ENCODE measurements at places on chromosomes 1 and 21.
A peak's percentile ranks its signal among the peaks of the same experiment; 100 is the strongest.

- peak; percentile 35 for DNase-seq
Observed at GRCh38 chr1:30191154-30191702, 532.2 kb downstream of the MATN1 start.

DNA sequence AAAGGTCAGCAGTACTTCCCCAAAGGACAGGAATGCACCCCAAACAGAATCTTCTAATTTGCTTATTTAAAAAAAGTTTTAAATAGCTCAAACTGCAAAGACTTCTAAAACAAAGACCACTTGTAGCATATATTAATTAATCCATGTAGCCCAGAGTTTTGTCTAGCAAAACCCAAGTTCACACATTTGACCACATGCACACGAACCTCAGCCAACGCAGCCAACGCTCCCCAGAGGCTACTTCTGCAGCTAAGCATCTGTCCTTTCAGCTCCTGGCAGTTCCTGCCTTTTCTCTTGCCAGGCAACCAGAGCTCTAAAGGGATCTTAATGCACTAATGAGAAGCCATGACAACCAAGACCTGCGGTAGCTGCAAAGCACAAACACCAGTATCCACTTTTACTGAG is 89.6 kb downstream of the RERE start:
- no peak for DNase-seq

GRCh38 chr1:14820295-14821085 is 222.0 kb downstream of the KAZN start:
- DNase-seq, result no peak

- DNase-seq, result no peak
Observed at GRCh38 chr1:39852214-39852791, 31.0 kb downstream of the TRIT1 start.

DNA sequence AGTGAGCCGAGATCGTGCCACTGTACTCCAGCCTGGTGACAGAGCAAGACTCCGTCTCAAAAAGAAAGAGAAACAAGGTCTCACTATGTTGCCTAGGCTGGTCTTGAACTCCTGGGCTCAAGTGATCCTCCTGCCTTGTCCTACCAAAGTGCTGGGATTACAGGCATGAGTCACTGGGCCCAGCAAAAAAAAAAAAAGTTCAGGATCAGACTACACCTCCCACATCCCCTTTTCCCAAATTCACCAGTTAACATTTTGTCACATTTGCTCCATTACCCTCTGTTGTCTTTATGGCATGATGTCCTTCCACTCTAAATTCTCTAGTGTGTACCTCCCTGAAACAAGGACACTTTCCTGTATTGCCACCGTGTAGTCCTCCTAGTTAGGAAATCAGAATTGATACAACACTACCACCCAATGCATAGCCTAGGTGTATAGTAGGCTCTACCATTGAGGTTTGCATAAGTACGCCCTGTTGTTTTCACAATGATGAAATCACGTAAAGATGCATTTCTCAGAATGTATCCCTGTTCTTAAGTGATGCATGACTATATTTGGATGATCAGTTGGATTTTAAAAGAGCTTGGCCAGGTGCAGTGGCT is 10.7 kb downstream of the SPEN start:
- DNase-seq, result no peak

- DNase-seq, result no peak
Observed at GRCh38 chr1:89873770-89874169, 52.9 kb downstream of the LRRC8D start.

DNA sequence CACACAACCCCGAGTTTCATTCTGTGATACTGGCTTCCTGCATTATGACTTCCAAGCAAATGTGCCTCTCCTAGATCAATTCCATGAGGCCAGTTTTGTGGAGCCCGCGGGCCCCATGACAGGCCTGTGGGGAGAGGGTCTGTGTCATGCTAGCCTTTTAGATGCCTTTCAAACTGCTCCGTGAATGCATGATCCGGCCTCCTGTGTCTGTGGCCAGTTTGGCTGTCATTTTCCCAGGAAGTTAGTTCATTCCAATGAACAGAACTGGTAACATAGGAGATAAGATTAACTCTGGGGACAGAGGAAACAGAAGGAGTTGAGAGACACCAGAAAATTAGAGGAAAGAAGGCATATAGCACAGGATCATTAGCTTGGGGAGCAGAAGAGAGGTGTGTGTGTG is 3.2 kb downstream of the FNDC7 start:
- DNase-seq, result no peak

DNA sequence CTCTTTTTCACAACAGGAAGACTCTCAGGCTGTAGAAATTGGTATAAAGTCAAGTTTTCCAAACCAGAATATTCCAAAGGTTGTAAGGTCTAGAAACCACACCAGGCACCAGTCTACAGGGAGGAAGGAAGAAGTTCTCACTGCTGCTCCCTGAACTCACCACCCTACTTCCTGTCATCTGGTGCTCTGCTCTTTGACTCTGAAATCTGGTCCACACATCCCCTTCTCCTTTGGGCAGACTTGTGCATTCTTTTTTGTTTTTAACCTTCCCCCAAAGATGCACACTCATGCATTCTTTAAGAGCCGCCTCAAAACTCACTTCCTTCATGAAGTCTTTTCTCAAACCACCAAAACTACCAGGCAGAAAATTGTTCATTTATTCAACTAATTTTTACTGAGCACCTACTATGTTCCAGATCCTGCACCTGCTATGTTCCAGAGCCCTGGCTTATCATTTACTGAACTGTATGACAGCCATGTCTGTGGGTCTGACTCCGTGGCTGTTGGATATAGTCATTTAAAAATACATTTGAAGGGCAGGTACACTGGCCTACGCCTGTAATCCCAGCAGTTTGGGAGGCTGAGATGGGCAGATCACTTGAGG is 30.1 kb upstream of the EPS15 start:
- DNase-seq, result peak; percentile 36

DNA sequence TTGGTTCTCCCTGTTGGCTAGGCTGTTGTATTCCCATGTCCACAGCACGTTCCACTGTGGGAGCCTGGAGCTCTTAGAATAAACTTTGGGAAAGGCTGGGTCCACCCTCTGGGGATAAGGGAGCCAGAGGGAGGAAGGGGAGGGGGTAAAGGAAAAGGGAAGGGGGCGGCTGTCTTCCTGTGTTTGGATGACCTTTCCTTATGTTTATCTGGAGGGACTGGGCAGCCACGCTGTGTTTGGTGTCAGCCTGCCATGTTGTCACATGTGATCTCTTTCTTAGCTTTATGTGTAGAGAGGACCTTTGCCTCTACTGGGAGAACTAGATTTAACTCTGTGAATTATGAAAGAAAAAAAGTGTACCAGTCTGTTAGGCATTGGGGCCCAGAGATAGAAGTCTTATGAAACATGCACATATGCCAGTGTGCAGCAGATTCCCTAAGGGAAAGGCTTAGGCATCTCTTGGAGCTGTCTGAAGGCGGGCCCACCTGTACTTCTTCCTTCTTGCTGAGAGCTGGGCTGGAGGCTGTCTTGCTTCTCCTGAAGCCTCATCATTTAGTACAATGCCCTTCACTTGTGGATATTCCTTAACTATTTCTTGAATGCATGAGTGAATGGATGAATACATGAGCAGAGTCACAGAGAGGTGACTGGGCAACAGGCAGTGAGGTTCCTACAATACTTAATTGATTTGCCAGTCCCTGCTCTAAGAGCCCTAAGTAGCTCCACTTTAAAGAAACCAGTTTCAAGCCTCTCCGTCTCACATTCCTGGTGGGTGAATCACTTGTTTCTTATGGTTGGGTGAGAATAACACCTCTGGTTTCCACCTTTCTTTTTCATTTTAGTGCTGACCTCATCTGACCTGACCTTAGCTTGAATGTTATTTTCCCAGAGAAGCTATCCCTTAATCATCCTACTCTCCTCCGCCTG is 62.5 kb upstream of the ARHGAP29 start:
- no peak for DNase-seq

DNA sequence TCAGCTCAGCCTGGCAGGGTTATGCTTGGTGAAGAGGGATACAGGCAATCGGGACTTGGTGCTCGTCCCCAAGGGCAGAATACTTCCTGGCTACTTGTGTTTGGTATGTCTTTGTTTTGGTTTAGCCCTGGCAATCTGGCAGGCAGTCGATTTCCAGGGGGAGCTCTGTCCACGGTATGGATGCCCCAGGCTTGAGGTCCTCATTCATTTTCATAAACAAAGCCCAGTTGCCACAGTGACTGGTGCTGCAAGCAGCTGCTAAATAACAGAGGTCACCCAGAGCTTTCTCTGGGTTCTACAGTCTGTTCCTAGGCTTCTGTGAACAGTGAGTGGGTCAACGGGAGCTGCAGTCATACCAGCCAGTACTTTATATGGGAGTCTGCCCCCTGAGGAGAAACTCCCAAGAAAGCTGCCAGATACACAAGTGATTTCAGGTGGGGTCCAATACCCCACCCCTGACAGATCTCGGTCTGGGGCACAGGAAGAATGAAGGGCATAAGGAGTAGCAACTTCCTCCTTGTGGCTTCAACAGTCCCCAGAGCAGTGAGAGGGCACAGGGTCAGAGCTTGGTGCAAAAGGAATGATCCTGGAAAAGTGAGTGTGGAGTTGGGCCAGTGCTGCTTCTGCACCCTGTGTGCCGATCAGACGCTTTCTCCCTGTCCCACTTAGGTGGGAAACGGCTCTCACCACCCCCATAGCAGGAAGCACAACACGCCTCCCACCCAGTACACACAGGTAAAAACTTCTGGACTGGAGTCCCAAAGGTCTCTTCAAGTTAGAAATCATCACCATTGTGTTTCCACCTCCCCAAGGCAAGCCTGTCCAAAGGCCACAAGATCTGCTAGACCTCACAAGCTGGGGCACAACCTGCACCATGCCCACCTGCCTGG is 55.5 kb downstream of the TGFBR3 start:
- no peak for DNase-seq

DNA sequence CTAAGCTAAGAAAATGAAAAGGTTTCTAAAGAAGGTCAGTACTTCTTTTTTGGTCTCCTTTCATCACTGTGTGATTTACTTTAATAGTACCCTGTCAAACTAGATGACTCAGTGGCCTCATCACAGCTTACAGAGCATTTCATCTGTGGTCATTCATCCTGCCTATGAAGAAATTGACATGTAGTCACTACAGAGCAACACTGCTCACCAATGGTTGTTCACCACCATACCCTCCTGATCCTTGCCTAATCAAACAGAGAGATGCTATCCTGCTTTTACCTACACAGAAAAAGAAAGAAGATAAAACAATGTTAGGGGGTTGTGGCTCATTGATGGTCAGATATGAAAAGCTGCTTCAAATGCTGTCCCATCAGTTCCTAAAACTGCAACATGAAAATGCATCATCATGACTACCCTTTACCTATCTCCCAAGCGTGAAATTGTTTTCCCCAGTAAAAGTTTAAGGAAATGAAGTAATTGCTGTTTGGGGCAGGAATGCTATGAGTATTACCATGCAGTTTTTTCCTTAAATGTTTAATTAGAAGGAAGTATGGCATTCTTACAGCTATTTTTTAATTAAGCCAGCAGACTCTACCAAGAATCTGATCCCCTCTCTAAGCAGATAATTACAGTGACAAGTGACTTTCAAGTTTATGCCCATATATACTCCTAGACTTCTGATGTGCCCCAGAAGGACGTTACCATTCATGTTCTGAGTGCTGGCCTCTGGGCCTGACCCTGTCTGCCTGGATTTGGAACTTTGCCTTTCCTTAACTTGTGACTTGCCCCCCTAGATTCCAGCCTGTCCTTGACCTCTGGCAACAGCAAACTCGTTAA is 46.1 kb upstream of the FBXO28 start:
- DNase-seq, result no peak

GRCh38 chr21:16865632-16866031 is 647.2 kb upstream of the CXADR start:
- no peak for DNase-seq

GRCh38 chr1:240539769-240540414 is 72.1 kb downstream of the GREM2 start:
- no peak for DNase-seq

DNA sequence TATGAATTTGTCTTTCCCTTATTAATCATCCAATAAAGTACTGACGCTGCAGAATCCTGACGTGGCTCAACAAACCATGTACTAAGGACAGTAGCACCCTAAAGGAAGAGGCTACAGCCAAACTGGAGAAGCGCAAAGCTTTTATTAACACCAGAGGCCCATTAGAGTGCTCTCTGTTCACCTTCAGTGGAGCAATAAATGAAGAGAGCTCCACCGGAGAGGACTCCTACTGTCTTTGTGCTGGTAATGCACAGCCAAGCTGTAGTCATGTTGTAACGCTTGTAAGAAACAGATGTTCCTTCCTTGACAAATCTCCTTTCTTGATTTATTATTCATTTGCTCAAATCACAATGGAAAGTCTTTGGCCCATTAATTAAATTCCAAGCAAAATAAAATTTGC is 220.7 kb upstream of the RRP15 start:
- no peak for DNase-seq

DNA sequence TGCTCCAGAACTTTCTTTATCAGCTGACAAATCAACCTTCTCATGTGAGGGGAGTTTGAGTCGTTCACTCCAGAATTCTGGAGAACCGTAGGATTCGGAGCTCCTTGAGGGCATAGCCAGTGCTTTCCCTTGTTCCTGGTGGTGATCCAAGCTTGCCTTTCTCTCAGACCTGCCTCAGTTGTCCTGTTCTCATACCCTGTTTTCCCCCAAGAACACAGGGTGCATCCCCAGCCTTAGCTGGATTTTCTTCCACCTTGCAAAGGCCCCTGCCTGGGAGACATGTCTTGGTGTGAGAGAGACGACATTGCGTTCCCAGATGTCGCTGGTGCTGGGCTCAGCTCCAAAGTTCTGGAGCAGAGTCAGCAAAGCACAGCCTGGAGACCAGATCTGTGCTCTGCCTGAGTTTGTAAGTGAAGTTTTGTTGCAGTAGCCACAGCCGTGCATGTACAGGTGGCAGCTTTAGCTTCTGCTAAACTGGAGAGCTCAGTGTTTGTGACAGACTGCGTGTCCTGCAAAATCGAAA is 40.0 kb downstream of the ABCG1 start:
- DNase-seq, result no peak

DNA sequence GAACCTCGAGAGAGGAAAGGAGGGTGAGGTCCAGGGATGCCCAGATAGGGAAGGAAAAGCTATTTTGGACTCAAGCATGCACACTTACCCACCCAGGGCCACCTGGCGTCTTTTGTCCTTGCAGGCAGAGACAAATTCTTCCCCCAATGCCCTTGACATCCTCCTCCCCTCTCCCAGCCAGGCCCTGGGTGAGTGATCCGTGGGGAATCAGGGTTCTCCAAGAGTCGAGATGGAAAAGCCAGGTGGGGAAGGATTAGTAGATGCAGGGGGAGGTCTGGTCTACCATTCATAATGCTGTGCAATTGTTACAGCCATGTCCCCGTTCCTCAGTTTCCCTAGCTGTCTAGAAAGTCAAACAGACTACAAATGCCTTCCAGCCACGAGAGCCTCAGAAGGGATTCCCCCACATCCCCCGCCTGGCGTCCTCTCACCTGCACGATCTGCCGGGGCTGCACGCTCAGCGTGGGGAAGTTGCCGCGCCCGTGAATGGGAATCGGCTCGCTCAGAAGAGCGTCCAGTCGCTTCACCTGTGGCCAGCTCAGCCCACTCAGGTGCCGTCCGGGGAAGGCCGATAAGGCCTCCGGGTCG is 580 bp downstream of the TENT5B start:
- no peak for DNase-seq

GRCh38 chr1:245583575-245584330 is 429.0 kb downstream of the KIF26B start:
- no peak for DNase-seq

Measured in T-helper 1 cell (primary cell).